ENCODE measurements at places on chromosomes 16 and 17. TPM values are rescaled to one million over a fixed set of nuclear protein-coding genes. Genes with fewer than 3 reads are reported as not detected.

DNA sequence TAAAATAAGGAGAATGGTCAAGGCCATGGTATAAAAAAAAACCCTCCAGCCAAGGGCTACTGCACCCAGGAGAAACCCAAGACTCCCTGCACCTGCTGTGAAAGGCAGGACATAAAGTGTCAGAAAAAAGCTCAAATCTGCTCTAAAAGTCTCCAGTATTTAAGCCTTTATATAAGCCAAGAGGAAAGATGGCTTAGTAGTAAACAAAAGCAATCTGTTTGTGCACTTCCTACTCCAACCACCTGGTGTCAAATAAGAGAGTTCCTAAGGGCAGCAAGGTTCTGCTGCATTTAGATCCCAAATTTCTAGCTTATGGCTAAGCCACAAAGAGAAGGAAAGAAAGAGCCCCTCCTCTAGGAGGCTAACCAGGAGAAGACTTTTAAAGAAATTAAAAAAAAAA is 20.6 kb downstream of the ACSM1 start:
- no peak for DNase-seq

DNA sequence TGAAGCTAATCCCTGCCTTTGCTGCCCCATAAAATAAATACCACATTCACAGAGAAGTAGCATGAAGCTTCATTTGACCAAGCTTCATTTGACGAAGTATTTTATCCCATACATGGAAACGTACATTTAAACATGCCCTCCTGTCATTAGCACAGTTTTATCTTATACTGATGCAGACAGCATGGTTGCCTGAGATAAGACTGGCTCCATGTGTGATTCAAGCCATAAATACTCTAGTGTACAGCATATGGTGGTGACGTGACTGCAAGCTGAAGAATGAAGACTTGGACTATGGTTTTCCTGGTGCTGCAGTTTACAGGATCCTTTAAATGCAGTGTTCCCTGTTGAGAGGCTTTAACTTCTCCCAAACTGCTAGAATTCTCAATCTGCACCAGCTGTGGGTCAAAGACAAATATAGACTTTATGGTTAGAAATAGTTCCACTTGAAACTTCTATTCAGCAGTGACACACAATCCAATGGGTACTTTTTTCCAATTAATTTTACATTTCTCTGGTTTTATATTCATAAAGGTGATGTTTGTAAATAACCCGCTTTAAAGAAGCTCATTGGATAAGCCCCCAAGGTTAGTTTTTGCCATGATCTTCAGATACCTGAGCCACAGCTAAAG is 64.9 kb downstream of the CYB561 start:
- DNase-seq, result no peak

DNA sequence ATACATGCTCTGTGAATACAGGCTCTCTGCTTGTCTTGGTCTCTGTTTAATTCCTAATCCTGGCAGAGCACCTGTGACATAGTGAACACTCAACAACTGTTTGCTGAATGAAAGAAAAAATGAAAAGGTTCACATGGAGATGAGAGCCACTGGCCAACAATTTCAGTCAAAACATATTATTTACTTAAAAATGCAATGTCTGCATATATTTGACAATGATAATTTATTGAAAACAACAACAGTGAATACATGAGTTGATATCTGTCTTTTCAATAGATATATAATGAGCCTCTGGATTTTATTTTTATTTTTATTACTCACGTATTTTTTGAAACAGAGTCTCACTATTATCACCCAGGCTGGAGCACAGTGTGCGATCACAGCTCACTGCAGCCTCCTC is 136.6 kb downstream of the CDH13 start:
- DNase-seq, result no peak

DNA sequence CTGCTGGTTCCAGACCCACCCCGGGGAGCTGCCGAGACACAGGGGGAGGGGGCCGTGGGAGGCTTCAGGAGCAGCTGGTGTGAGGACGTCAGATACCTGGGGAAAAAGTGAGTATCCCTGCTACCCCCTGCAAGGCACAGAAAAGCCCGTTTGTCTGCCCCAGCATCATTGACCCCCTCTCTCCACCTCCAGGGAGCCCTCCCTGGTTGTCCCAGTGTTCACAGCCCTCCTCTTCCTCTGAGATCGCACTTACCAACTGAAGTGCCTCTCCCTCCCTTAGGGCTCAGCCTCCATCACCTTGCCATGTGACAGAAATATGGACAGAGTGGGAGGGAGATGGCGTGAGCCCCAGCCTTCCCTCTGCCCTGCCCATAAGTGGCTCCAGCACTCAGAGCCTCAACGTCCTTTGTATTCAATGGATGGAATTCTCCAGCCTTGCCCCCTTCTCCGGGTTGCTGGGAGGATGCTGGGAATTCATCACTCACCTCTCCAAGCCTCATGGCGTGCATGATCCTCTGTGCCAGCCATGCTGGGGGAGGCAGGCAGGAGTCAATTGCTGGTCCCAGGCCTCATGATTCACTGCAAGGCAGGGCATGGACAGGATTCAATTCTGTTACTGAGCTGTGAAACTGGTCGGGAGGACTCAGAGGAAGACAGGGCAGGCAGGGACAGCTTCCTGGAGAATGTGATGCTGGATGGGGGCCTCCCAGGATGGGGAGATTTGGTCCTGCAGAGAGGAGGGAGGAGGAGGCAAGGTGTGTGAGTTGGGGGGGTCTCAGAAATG is 14.6 kb downstream of the SPNS3 start:
- DNase-seq, result no peak

GRCh38 chr17:50356418-50356817 is 10.5 kb downstream of the XYLT2 start:
- DNase-seq, result no peak

DNA sequence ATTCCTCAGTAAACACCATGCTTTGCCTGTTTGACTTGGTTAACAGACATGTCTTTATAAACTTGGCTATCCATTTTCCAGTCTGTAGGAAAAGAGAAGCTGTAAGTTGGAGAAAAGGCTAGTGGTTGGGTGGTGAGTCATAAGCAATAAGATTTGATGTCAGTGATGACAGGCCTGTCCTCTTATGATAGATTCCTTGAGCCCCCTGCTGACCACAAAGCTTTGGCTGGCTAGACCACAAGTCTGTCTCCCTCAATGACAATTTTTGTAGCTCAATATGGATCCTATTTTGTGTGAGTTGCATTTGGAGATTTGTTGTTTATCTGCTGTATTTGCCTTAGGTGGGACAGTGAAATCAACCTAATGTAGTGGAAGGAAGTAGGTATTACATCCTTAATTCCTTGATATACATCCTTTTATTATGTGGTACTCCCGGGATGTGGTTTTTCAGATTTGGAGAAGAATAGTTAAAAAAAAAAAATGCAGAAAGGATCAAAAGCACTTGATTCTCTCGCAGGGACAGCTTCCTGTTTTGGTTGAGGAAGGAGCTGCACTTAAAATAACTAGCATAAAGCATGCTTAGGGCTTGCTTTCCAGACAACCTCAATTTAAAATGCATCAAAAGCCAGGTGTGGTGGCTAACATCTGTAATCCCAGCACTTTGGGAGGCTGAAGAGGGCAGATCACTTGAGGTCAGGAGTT is 67.4 kb downstream of the SIAH1 start:
- no peak for DNase-seq

GRCh38 chr17:35313875-35314409 is 59.5 kb downstream of the SLFN11 start:
- DNase-seq, result no peak

DNA sequence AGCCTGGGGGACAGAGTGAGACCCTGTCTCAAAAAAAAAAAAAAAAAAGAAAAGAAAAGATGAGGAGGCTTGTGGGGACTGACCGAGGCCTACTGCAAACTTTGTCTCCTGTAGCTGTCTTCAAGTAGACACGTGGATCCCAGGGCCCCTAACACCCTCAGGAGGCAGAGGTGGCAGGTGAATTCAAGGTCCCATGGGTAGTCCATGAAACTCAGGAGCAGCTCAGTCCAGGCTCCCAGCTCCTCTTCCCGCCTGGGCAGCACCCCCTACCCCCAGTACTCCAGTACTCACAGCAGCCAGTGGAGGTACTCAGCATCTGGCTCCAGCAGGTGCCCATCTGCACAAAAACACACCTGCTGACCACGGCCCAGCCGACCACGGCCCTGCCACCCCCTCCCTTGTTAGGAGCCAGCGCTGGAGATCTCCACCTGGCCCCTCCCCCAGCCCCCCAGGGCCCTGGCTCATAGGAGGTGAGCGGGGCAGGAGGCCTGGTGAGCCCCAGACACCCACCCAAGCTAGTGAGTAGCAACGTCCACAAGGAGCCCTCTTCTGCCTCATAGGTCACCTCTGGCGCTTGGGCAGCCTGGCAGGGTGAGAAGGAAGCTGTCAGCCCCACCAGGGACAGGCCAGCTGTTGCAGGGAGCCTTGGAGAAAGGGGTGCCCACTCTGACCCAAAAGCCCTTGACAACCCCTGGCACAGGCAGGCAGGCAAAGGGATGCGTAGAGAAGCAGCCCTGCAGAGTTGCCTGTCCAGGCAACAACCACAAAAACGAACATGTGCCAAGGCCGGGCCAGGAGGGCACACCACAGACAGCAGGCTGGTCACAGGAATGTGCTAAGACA is 3.8 kb downstream of the MRPL38 start:
- no peak for DNase-seq

DNA sequence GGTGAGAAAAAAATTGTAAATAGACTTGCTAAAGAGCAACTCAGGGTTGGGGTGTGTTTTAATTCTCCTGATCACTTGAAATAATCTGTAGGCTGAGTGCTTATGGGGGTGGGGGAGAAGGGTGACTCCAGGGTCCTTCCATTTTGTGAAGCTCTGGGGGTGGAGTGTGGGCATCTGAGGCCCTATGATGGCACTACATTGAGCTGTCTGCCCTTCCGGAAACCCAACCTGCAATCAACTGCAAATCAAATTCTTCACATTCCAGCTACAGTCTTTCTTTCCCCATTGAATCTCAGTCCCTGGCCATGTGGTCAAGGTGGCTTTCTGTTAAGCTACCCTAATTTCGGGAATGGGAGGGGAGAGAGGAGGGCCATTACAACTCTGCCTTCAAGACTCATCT is 6.0 kb upstream of the CDC6 start:
- no peak for DNase-seq

The PMFBP1 gene
- total RNA-seq, result 1.6 TPM

The CCL14 gene
- not detected for total RNA-seq

The TRIM72 gene
- 0.17 TPM for total RNA-seq

The TSEN54 gene
- total RNA-seq, result 56.5 TPM

The LHX1 gene
- total RNA-seq, result not detected

The ARHGAP44 gene
- not detected for total RNA-seq
